Activated naive CD8-positive, alpha-beta T cell treated with anti-CD3 and anti-CD28 coated beads for 36 hours (primary cell): ENCODE measurements at places on chromosomes 7 and 10.

GRCh38 chr7:55484241-55484640, 88.1 kb downstream of the VOPP1 start:
- no peak for DNase-seq

- DNase-seq, result no peak
Observed at GRCh38 chr7:152365982-152366603, 69.7 kb downstream of the KMT2C start.

GRCh38 chr7:124647630-124648306, 117.8 kb downstream of the GPR37 start:
- no peak for DNase-seq

- DNase-seq, result no peak
Observed at GRCh38 chr7:137579913-137580640, 236.5 kb upstream of the PTN start.

- no peak for DNase-seq
Observed at GRCh38 chr7:50591480-50592438, 26.6 kb upstream of the DDC start.

DNA sequence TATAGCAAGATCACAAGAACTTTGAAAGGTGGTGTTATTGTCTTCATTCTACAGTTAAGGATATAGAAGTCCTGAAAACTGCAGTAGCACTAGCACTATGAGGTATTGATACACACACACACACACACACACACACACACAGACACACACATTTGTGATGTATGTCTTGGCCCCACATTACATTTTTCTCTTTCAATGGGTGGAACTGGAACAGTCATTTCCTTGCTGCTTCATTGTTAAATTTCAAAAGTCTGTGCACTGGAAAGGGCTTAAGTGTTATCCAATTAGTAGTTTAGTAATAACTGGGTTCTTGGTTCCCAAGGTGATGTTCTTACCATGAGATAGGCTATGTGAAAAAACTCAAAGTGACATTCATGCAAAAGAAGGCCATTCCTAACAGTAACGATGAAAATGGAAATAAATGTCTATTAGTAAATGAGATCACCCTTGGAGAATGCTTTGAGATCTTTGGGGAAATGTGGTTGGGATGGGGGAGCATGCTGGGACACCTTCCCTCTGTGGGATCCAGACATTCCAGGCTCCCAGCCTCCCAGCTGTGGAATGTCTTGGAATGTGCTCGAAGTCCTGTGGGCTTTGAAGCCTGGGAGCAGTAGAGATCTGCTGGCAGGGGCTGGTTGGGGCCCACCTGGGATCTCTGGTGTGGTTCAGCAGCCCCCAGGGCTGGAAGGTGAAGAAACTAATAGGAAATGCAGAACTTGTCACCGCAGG, 37.4 kb upstream of the CALD1 start:
- DNase-seq, result no peak

DNA sequence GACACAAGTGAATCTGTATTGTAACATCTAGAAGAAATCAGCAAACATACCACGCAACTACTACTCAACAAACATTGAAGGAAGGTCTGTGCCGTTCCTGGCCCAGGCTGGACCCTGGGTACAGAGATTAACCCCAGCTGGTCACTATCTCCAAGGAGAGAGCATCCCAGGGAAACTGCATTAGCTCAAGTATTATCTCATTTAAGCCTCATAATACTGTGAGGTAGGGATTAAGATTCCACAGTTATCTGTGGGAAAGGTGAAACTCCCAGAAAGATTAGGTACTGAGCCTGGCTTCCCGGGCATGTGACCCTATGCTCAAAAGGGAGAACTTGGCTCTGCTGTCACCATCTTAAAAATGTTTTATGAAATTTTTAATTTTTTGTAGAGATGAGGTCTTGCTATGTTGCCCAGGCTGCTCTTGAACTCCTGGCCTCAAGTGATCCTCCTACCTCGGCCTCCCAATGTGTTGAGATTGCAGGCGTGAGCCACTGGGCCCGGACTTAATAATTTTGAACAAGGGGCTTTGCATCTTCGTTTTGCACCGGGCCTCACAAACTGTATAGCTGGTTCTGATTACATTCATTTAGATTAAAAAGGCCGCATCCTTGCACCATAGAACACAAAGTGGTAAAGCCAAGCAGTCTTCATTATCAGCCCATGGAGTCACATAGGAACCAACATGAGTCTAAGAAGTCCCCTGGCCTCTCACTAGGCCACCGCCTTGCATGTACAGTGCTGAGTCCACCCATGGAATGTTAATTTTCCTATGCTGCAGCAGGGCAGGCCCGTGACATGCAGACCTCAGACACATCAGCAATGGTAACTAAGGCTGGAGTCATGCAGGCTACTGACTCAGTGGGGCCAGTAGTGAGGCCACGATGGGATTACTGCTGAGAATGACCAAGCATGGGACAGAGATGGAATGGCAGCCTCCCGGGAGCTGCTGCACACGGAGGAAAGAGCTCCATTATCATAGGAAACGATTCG, 5.5 kb upstream of the CTBP2 start:
- no peak for DNase-seq

DNA sequence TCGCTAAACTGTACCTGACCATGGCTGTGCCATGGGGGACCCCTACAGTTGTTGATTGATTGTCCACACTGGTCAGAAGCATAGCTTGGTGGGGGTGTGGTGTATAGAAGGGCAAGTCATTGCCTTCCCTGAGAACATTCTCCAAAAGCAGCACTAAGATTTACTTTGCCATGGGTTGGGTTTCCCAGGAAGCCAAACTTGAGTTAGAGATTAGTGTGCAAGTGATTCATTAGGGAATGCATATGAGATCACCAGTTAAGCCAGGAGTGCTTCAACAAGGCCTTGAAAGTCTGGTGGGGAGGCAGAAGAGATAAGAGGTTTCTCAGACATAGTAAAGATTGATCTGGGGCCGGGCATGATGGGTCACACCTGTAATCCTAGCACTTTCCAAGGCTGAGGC, 21.4 kb upstream of the TPST1 start:
- no peak for DNase-seq

DNA sequence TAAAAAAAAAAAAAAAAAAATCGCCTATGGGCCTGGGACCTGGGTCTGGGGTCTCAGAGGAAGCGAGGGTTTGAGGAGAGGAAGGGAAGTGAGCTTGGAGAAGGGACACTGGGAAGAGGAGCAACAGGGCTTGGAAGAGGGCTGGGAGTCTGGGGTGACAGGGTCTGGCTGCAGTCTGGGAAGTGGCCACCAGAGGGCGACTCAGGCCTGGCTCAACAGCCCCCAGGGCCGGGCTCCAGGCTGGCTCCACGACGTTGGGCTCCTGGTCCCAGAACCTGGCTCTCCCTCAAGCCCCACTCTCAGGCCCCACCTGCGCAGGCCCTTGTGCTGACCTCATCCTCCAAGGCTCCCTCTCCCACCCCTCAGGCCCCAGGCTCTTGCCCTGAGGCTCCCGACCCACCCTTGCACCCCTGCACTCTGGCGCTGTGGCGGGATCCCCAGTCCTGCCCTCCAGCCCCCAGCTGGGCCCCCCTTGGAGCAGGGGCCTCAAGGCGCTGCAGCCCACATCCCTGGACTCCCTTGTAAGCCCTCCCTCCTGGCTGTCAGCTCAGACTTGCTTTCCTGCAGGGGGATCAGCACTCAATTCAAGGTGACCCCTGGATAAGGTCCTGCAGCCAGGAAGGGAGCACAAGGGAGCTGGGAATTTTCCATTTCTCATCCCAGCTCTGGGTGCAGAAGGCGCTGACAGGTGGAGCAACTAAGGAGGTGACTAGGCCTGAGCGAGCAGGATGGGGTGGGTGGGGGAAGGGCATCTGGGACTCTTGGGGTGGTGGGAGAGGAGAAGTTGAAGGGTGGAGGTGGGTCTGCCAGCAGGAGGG, 5.4 kb upstream of the SPACDR start:
- DNase-seq, result peak; percentile 77
